ENCODE measurements at places on chromosomes 4 and X. TPM values are rescaled to one million over a fixed set of nuclear protein-coding genes. Genes with fewer than 3 reads are reported as not detected.

Gene STAP1
- total RNA-seq: 0.44 TPM

Gene CYLC1
- not detected for total RNA-seq

Gene PIM2
- total RNA-seq: 8.4 TPM

Gene TCEAL6
- 3.2 TPM for total RNA-seq

Gene REPS2
- total RNA-seq: 18.8 TPM

Gene AMOT
- total RNA-seq: 30.5 TPM

Gene EGFL6
- 75.3 TPM for total RNA-seq

Gene GRIA3
- total RNA-seq: 21.6 TPM

Gene SNCA
- 57.5 TPM for total RNA-seq

Gene TSPAN7
- 58.6 TPM for total RNA-seq

Gene FRAS1
- 23.5 TPM for total RNA-seq

Gene DKK2
- total RNA-seq: 54.8 TPM

Gene ZNF141
- 77.2 TPM for total RNA-seq

Gene ZNF630
- 12.4 TPM for total RNA-seq

Gene PPBP
- total RNA-seq: 17.5 TPM

Gene JADE3
- total RNA-seq: 14.0 TPM

Gene SERPINA7
- total RNA-seq: not detected

Data from camera-type eye (tissue), 1 donor.